Stimulated activated CD4-positive, alpha-beta T cell treated with anti-CD3 and anti-CD28 coated beads, Interleukin-1b, Interleukin-23, amount 100 ng/mL, for 1 hour (primary cell): ENCODE measurements at places on chromosomes 5 and 9.

- no peak for DNase-seq
Measured at GRCh38 chr9:83572524-83572923, 34.3 kb upstream of the FRMD3 start.

DNA sequence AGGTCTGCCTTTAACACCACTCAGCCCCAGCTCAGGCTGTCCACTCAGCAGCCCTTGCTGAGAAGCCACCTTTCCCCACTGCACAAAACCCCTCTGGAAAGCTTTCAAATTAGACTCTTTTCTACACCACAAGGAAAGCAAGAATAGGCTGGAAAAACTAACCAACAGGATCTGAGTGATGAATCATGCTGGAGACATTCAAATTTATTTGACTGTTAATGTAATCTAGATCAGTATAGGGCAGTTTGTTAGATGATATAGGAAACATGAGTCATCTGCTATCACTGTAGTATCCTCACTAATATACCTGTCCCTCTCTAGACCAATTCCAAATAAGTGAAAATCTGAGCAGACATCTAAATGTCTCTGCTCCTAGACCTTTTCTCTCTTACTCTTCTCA is 127.8 kb upstream of the PAM start:
- DNase-seq, result no peak

DNA sequence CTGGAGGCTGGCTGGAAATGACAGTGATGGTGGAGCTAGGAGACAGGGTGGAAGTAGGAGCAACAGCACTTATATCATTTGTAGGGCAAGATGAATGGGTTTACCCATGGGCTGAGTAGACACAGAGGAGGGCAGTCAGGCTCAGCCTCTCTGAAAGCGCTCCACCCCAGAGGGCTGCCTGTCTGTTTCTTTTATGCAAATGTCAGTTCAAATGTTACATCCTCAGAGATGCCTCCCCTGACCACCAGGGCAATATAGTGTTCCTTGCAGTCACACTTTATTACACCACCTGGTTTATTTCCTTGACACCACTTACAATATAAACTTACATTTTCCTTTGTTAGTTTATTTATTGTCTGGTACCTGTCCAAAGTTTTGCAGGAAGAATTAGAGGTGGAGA is 159.5 kb upstream of the IL12B start:
- DNase-seq, result no peak

- DNase-seq, result no peak
Measured at GRCh38 chr9:89945133-89945532, 340.3 kb downstream of the GADD45G start.

DNA sequence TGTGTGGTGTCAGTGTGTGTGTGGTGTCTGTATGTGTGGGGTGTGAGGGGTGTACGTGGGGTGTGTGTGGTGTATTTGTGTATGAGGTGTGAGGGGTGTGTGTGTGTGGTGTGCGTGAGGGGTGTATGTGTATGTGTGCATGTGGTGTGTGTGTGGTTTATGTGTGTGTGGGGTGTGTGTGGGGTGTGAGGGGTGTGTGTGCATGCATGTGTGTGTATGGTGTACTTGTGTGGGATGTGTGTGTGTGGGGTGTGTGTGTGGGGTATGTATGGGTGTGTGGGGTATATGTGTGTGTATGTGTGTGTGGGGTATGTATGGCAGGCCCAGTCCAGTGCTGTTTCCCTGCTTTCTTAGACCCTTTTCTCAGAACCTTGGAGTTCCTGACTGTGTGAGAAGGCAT is 83.3 kb downstream of the PTTG1 start:
- DNase-seq, result no peak

DNA sequence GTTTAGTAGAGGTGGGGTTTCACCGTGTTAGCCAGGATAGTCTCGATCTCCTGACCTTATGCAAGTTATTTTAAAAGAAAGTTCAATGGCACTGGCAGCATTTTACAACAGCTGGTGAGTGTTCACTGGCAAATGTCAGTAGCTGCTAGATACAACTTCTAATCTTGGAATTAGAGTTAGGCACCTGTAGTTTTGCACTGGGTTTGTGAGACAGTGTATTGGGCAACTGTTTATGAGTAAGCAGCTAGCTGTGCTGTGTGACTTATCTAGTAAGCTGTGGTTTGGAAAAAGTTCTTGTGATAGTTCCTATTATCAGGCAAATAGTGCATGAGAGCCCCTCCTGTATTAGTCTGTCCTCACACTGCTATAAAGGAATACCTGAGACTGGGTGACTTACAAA is 61.5 kb downstream of the UBE2QL1 start:
- no peak for DNase-seq

DNA sequence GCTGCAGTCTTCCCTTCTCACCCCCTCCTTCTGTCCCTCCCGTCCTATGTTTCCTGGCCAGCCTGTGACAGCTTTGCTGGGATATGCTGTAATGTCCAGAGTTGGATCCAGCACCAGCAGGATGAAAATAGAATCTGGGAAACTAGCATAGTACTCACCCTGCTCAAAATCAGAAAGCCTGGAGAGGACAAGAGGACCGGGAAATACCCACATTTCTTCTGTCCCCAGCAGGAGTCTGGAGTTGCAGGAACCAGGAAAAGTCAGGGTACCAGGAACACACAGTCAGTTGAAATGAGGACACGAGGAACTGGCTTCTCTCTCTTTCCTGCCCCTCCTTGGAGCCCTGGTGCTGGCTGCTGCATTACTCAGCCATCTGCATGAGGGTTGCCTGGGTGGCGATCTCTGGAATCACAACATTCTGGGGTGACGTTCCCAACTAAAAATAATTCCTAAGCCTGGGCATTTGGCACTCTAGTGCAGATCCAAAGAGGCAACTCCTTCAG is 59.6 kb upstream of the NFIL3 start:
- no peak for DNase-seq

DNA sequence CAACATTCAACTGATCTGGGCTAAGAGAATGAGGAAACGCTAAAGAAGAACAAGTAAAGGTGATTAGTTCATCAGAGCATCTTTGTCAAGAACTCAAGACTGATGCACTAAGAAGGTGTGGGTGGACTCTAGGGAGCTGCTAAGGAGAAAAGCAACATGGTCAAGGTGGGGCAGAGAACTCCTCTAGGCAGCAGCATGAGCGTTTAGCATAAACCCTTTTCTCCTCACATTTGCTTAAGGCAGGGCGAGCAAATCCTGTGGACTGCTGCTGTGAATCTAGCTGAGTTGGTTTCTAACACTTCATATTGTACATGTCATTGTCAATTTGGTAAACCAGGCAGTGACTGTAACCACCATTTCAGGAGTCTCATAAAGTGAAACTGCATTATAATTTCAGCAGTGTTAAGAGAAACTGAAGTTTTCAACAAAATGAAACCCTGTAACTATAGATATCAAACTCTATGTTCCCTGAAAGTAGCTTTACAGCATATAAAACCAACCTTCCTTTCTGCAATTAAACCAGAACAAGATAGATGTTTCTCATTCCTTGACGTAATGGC is 45.9 kb upstream of the MAN2A1 start:
- no peak for DNase-seq

GRCh38 chr5:99076723-99077640 is 148.2 kb upstream of the CHD1 start:
- no peak for DNase-seq

DNA sequence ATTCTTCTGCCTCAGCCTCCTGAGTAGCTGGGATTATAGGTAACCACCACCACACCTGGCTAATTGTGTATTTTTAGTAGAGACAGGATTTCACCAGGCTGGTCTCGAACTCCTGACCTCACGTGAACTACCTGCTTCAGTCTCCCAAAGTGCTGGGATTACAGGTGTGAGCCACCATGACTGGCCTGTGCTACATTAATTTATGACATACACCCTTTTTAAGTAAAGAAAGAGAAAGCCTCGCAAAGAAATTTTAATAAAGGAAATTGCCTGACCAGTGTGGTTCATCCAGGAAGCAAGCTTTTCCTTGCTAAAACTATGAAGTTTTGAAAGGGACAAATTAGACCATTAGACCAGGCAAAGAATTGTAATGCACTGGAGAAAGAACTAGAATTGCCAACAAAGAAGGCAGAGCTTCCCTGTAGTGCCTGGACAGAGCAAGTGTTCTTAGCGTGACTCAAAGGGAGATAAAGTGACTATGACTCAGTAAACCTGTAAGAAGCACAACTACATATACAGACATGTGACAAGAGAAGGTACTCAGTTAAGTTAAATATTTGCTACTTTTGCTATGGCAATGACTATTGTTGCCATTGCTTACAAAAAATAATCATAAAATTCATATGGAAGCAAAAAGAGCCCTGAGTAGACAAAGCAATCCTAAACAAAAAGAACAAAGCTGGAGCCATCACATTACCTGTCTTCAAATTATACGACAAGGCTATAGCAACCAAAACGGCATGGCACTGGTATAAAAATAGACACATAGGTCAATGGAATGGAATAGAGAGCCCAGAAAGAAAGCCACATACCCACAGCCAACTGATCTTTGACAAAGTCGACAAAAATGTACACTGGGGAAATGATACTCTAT is 54.6 kb downstream of the FYB1 start:
- no peak for DNase-seq

DNA sequence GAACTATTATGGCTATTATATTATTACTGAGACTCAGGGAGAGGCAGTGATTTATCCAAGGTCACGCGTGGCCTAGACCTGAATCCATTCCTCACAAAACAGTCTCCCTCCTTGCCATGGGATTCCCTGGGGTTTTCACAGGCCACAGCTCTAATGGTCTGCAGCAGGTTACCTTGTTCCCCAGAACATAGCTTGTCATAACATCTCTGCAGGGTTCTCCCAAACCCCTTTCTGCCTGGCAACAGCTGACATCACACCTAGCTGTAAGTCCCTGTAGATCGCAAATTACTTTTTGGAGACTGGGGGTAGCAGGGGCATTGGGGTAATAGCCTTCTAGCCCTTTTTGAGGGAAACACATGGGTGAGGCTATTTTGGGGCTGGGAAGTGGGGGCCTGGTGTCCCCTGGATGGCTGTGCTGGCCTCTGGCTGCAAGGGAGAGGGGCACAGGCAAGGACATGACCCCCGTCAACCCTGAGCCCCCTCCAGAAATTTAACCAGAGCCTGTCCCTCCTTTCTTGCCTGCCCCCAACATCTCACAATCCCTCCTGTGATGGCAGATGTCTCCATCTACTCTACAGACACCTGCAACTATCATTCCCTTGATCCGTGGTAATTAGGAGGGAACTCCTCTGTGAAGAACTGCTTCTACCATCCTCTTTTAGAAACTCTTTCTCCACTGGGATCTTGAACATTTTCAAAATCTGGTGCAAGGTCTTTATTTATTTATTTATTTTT is 1.3 kb downstream of the CD74 start:
- DNase-seq, result peak; percentile 41

DNA sequence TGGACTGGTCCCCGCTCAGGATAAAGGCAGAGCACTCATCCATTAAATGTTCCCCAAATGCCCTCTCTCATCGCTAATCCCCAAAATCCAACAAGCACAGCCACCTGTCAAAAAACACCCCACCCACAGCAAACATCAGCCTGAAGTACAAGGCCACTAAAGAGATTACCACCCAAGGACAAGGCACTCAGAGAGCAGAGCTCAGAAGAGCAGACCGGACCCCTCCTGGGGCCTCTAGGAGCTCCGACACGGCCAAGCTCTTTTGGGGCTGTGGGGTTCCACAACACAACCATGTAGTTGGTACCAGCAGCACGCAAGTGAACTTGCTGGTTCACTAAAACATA is 9.8 kb downstream of the VDAC1 start:
- no peak for DNase-seq

DNA sequence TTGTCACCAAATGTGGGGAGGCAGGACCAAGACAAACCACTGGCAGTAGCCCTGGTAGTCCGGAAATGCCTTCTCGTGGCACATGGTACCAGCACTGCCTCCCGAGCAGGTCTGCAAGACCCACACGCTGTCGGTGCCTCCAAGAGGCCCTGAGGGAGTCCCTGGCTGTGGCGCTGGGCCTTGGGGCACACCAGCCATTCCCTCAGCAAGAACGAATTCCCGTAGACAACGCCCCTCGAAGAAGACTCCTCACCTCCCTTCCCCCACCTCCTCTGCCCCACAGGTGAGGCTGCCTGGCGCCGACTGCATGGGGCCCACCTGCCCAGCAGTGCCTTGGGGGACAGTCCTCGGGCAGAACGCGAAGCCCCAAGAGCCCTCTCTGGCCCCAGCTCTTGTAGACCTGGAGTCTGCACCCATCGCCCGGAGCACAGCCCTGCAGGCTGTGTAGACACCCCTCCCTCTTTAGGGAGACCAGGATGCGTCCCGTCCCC is 56.0 kb downstream of the EXD3 start:
- DNase-seq, result no peak

DNA sequence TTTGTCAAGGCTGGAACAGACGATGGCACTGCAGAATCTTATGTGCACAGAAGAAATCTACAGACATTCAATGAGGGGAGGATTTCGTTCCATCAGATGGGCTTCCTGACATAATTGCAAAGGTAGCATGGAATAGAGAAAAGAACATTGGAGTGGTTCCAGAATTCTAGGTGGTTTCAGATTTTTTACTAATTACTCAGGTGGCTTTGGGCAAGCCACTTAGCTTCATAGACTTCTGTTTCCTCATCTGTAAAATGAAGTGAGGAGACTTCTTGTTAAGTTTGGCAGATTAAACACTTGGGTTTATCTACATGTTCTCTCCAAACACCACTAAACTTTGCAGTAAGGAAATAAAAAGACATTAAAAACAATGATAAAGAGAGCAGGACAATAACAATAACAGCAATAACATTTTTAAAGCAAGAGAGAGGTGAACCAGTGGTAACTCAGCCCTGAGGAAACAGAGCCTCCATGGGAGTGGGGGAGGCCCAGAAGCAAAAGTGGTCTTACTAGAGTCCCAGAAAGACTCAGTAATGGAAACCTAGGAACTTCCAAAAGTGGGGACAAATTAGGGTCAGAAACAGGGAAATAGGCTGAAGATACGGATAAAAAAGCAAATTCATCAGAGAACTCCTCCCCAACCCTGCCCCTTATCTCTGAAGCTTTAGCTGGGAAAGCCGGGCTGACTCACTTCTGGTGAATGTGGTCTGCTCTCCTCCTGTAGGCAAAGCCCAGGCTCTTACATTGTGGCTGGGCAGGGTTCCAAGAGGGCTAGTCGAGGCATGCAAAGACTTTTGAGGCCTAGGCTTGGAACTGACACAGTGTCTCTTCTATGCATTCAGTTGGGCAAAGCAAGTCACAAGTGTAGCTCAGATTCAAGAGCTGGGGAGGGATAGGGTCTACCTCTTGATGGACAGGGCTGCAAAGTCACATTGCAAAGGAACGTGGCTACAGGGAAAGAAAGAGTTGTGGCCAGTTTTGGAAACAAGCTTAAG is 11.8 kb upstream of the ACTBL2 start:
- no peak for DNase-seq

DNA sequence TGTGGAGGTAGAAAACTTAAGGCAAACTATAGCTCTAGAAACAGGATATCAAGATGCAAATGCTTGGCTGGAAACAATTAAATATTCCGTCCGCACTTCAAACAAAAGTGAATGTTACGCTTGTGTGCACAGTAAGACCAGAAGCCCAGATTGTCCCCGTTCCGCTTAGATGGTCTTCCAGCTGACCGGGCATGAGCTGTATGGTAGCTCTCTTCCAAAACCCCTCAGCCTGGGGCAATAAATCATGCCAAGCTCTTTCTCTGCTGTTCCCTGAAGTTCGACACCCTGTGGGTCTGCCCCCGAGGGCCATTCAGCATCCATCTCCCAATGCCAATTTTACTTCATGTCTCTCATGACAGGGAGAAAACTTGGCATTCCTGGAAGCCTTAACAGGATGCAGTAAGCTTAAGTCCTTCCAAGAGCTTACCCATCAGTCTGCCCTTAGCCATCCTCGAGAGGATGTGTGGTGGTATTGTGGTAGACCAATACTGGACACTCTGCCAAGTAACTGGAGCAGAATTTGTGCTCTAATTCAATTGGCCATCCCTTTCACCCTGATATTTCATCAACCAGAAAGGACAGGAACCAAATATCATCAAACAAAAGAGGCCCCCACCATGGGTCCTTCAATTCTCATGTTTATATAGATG is 70.7 kb upstream of the RANBP6 start:
- DNase-seq, result no peak
